ENCODE measurements at places on chromosomes 6 and 20.

DNA sequence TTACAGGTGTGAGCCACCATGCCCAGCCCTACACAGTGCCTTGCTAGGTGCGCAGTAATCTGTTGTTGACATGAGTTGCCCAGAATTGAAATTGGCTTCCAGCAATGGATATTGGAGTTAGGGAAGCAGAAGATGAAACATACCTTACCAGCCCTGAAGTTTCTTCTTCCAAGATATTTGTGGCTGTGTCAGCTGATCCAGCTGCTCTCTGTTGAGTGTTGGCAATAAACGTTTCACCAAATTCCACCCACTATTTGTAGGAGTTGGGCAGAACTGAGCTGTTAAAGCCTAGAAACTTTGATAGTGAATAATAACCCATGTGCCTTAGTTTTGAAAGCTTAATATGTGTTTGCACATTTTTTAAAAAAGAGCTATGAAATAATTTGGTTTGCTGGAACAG, 218.2 kb upstream of the SNX9 start:
- DNase-seq = no peak

DNA sequence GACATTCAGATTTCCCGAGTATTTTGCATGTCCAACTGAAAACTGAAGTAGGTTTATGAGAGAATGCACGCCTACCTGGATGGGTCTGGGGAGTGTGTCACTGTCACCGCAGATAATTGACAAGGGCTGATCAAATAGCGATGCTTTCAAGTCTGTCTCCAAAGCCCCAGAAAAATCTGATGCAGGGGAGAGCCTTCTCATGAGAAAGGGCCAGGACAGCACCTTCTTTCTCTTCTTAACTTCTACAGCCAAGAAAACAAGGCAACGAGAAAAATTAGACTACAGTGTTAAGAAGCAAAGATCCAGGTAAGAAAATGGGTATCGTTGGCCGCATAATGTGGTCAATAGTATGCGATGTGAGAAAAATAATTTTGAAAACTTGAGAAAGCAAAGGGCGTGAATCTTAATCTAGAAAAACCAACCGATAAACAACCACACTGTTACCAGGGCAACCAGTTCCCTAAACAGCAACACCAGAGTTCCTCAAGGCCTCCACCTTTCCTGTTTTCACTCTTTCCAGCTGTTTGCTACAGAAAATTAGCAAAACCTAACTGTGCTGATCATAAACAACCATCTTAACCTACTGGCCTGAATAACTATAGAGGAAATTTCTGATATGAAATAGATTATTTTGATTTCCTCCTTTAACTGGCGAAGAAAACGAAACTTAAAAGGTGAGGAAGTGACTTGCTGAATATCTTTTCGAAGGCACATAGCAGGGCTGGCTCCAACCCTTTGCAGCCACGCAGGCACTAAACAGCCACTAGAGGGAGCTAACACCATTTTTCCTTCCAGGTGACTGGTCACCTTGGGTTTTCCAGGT, 2.6 kb downstream of the TAGAP start:
- DNase-seq = peak; percentile 85

DNA sequence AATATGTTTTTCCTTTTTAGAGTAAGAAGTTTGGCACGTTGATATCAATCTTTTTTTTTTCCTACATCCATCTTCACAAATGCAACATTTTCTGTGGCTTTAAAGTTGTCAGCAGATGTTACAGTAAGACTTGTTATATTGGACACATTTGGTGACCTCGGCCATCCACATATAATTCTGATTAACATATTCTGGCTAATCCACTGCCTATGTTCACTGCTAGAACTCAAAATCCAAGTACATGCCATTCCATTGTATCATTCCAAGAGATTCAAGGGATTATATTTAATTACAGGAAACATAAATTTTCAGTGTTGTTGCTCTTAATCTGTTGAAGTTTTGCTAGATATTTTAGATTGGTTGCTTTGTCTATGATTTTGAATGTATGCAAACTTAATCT, 367.6 kb downstream of the TENT5A start:
- DNase-seq = no peak

DNA sequence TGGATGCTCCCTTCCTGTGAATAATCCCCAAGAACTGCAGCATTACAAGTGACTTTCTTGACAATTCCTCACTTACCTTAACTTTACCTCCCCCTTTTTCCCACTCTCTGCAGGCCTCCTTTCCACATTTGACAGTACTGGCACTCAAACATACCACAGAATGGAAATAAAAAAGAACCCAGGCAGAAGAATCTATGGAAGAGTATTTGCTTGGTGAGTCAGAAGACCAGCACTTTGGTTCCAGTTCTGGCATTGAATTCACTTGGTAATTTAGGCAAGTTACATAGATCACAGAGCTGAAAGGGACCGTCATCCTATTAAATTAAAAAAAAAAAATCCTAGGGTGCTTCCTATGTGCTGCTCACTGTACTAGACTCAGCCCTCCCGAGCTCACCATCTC, 55.0 kb downstream of the BTBD9 start:
- no peak for DNase-seq

DNA sequence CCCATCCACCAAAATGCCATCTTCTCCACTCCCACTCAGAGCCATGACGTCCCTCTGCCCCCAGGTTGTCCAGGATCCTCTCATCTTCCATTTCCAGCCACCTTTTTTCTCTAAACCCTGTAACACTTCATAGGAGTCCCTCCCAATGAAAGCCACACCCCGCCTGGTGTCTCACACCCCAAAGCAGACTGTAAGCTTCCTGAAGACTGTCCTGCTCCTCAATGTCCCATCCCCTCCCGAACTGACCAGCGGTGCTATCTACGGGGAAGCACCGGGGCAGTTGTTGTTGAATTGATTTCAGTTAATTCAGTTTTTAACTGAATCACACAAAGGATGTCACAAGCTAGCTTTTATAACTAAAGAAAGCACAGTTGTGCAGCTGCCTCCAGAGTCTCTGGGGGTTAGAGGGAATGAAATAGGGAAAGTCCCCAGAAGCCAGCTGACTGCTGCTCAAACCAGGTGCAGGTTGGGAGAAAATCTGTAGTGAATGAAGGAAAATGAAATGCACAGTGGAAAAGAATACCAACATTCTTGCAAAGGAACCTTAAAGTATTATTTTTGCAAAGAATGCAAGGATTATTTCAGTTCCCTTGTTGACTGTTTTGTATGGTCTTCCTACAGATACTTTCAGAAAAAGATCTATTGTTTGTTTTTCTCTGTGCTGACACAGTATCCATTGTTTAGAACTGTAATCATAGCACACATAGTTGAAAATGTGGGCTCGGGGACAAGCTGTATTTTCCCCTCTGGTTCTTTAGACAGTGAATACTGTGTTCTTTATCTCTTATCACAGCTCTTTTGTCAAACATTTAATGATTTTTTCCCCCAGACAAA, 222.6 kb upstream of the QKI start:
- no peak for DNase-seq

- DNase-seq = no peak
Measured at GRCh38 chr6:42131531-42131930, 10.9 kb downstream of the C6orf132 start.

GRCh38 chr20:37160683-37161082, 18.4 kb upstream of the RPN2 start:
- no peak for DNase-seq

DNA sequence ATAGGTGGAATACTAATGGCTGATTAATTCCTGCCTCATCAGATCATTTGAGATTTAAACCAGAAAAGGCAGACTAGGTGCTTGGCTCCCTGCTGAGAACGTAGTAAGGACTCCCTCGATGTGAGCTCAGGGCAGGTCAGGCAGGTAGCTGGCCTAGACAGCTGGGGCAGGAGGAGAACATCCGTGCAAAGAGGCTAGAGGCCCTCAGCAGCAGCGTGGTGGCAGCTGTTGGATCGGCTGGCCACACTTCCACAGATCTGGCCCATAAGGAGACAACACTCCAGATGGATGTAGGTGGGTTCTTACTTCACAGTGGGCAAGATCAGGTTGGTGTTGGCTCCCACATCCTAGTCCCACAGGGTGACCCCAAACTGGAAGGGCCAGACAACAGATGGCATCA, 38.5 kb downstream of the EYA2 start:
- DNase-seq = no peak

- no peak for DNase-seq
Measured at GRCh38 chr6:83860782-83861495, 1.4 kb downstream of the CYB5R4 start.

GRCh38 chr6:37134396-37135191, 35.4 kb upstream of the PIM1 start:
- no peak for DNase-seq

GRCh38 chr6:87152526-87152955, 2.8 kb upstream of the ZNF292 start:
- no peak for DNase-seq

DNA sequence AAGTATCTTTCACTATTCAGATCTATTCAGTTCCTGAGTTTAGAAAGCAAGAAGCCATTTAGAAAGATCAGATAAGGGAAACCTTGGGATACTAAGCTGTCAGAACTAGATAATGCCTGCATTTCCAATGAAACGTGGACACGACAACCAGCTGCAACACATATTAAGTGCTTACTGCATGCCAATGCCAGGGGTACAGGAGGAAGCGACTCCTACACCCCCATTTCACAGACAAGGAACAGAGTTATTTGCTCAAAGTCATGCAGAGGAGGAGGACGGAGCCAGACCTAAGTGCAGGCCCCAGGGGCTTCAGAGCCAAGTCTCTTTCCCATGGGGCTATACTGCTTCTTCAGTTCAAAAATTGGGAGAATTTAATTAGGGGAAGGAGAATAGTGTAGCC, 62.4 kb downstream of the PREX1 start:
- no peak for DNase-seq

- no peak for DNase-seq
Measured at GRCh38 chr6:2861822-2862164, 20.1 kb upstream of the SERPINB1 start.

DNA sequence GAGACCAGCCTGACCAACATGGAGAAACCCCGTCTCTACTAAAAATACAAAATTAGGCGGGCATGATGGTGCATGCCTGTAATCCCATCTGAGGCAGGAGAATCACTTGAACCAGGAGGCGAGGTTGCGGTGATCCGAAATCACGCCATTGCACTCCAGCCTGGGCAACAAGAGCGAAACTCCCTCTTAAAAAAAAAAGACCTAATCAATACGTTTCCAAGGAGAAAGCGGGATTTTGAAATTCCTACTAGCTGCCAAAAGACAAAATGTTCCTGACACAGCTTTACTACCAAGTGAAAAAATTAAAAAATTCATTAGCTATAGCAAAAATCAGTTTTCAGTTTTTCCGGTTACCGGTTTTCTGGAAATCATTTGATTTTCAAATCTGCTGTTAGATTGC, 129.3 kb downstream of the SCAF8 start:
- DNase-seq = no peak

- DNase-seq = no peak
Measured at GRCh38 chr6:70601014-70601413, 34.3 kb downstream of the SDHAF4 start.

DNA sequence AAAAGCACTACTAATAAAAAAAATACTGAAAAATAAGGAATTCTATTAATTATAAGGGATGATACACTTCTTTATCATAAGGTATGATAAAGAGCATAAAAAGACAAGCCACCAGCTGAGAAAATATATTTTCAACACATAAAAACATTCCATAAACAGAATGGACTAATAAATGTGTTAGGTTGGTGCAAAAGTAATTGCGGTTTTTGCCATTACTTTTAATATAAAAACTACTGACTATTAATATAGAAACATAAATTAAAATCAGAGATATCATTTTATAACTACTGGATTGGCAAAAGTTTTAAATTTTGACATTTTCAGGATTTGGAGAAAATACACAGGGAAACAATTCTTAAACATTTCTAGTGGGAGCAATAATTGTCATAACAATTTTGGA, 37.1 kb upstream of the FKBP1C start:
- no peak for DNase-seq

- DNase-seq = no peak
Measured at GRCh38 chr20:61829526-61829925, 236.2 kb downstream of the TAF4 start.

GRCh38 chr6:170035044-170035443, 255.8 kb downstream of the DLL1 start:
- DNase-seq = no peak

- DNase-seq = peak; percentile 39
Measured at GRCh38 chr20:44092551-44093248, 94.3 kb downstream of the JPH2 start.

GRCh38 chr6:168410554-168411011, 30.4 kb upstream of the SMOC2 start:
- no peak for DNase-seq

DNA sequence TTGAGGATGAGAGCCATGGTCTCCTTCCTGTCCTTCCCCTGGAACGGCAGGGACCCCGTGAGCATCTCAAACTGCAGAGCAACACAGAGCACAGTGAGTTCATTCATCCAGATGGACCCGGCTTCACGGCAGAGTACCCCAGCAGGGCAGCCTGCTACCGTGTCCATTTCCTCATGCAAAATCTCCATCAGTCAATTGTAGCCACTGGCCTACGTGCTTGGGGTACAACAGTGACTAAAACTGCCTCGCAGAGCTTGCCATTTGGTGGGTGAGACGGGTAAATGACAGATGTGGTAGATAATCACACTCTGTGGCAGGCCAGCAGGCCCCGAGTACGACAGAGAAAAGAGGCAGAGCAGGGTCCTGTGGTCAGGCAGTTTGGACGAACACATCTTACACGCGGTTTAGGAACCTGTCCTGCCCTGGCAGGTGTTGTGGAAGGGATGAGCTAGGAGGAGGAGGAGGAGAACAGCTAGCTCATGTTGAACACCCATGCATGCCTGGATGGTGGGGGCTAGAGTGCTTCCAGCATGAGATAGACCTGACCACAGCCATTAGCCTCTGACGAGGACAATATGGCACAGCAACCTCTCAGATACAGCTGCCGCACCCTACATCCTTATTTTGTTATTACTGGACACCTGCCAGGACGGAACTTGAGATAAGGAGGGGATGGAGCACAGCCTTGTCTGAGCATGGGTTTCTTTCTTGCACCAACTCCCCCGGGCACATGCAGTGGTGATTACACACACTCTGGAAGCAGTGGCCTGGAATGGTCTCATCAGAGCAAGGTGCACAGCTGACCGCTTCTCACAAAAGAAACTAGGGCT, 95.6 kb downstream of the RAMACL start:
- DNase-seq = peak; percentile 80

DNA sequence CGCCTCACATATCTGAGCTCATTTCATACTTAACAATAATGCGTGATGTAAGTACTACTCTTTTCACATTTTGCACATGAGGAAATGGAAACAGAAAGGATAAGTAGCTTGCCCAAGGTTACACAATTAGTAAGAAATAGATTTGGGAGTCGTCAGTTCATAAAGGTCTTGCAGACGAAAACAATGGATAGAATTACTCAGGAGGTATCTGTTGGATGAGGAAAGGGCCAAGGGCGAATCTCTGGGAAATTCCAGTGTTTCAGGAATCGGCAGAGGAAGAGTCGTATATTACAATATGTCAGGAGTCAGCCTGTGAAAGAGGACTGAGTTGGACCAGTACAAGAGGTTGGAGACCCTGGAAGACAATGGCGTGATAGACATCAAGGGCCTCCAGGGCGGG, 12.8 kb upstream of the EDN1 start:
- DNase-seq = no peak

GRCh38 chr6:36220226-36220625, 23.7 kb downstream of the BRPF3 start:
- no peak for DNase-seq

Data from NCI-H2029 (cell line).